Chondrocyte (in vitro differentiated cells): ENCODE measurements at places on chromosomes 16 and 17. TPM values are rescaled to one million over a fixed set of nuclear protein-coding genes. Genes with fewer than 3 reads are reported as not detected.
A peak's percentile ranks its signal among the peaks of the same experiment; 100 is the strongest.

DNA sequence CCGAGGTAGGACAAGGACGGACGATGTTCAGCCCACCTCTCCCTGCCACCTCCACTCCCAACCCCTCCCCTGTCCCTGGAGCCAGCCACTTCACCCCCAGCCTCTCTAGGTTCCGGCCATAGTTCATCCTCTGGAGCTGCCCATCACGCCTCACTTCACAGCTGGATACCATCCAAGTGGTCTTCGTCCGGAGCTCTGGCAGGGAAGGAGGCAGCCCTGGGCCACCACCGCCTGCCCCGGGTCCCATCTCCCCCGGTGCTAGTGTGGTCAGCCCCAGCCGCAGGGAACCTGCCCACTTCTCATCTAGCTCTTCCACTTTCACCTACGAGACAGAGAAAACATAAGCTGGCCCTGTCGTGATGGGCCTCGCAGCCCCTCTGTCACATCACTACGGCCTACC is 6.3 kb upstream of the GPS2 start:
- DNase-seq = no peak

- DNase-seq = no peak
Observed at GRCh38 chr17:35498448-35499178, 38.9 kb downstream of the SLFN12L start.

DNA sequence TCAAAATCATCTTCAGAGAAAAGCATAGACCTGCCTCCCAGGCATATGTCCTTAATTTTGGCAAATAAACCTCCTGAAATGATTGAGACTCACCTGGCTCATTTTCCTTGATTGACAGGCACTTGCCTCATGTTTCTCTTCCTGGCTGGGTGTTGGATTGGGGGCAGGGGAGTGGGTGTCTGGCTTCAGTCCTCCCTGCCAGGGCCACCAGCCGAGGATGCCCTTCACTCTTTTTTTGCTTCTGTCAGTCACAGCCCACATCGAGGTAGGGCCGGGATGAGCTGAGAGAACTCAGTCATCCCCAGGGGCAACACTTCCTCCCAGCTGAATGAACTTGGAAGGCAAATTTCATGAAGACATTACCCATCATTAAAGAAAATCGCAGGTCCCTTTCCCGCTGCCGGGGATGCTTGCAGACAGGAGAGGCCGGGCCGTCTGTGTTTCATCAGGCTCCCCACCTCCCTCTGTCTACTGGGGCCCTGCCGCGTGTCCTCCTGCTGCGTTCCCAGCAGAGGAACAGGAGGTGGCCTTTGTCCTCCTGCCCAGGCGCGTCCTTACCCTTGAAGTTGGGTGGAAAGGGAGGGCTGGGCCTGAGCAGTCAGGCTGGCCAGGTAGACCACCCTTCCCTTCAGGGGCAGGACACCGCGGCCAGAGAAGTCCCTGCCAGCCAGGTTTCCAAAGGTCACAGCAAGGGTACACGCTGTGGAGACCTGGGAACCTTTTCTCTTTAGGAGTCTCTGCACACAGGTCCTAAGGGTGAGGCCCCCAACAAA is 11.2 kb upstream of the DNAH17 start:
- no peak for DNase-seq

GRCh38 chr17:82242977-82243647 is 14.3 kb downstream of the SLC16A3 start:
- DNase-seq = no peak

- DNase-seq = peak; percentile 37
Observed at GRCh38 chr16:30346286-30346685, 8.8 kb downstream of the CD2BP2 start.

DNA sequence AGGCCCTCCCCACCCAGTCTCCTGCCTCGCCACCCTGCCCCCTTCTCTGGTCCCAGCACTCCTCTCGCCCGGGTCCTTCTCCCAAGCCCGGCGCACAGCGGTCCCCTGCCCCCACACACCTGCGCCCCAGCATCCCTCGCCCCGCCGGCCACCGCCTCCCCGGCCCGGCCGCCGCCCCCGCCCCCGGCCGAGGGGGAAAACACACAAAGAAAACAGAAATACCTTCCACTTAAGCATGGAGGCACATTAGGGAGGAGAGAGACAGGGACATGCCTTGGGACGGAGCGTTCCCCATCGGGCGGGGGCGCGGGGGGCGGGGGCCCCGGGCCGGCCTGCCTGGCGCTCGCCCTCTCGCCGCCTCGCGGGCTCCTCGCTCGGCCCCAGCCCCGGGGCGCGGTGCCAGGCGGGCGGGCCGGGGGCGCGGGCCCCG is 326 bp downstream of the SRCIN1 start:
- no peak for DNase-seq

- no peak for DNase-seq
Observed at GRCh38 chr17:68295086-68295485, 3.8 kb downstream of the ARSG start.

- no peak for DNase-seq
Observed at GRCh38 chr17:74304184-74304583, 21.8 kb upstream of the KIF19 start.

DNA sequence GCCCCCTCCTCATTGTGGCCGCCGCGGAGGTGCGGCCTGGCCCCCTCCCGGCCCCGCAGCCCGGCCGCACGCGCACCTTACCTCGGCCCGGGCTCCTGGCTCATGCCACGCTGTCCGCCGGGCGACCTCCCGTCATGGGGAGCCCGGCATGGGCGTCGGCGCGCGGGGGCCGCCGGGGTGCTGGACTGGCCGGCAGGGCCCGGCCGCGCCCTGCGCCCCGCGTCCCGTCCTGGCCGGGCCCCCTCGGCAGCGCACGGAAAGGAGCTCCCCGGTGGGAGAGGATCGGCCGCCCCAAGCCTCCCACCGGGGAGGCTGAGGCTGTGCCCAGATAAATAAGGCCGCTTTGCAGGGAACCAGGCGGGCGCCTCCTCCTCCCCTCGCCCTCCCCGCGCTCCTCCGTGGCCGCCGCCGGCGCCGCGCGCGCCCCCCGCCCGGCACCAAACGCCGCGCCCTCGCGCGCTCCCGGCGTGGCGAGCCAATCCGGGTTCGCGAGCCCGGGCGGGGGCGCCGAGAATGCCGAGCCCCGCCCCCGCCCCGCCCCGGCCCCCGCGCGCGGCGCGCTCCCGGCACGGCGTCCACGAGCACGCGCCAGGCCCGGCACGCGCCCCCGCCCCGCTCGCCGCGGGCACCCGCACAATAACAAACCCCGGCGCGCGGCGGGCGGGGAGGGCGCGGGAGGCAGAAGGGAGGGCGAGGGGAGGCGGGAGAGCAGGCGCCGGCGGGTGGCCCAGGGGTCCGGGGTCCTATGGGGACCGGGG is at the start of gene FBXL16:
Gene FBXL16, minus strand, starts transcription at position 371 of the 758 bp plus-strand sequence. CDS start 8,396 bp downstream, outside the sequence.
- no peak for DNase-seq

GRCh38 chr16:48596326-48596725 is 13.7 kb downstream of the N4BP1 start:
- no peak for DNase-seq

- DNase-seq = no peak
Observed at GRCh38 chr16:79618692-79619050, 18.1 kb upstream of the MAF start.

DNA sequence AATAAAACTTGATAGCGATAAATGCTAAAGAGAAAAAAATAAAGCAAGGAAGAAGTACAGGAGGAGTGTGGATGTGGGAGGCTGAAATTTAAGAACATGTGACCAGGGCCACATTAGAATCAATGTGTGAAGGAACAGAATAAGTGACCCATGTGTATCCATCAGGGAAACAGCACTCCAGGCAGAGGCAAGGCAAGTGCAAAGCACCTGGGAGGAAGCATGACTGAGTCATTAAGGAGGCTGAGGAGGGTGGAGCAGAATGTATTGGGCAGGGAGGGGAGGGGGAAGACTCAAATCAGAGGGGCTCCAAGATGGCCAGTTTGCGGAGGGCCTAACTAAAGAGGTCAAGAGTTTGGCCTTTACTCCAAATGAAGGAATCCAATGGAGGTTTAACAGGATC is 8.0 kb downstream of the CDR2 start:
- DNase-seq = no peak

DNA sequence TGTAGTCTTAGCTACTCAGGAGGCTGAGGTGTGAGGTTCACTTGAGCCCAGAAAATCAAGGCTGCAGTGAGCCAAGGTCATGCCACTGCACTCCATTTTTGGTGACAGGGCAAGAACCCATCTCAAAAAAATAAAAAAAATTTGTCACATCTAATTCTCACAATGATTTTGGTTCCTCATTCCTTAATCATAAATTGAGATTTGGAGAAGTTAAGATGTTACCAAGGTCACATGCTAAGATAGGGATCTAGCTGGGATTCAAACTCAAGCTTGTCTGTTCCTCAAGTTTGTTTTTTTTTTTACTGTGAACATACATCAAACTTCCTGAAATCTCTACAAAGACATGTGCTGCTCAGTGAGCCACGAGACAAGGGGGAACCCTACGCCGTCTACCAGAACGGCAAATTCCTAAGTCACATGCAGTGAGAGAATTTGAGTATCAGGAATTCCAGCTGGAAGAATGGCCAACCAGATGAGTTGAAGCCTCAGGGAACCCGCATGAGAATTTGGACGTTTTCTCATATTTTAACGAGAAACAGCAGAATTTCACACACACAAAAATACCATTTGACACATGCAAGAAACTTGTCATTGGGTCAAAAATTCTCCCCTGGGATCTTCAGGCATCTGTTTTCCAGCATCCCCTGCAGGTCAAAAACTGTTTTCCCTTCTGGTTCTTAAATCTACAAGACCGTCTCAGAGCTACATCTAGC is 414.1 kb upstream of the GOT2 start:
- DNase-seq = no peak

DNA sequence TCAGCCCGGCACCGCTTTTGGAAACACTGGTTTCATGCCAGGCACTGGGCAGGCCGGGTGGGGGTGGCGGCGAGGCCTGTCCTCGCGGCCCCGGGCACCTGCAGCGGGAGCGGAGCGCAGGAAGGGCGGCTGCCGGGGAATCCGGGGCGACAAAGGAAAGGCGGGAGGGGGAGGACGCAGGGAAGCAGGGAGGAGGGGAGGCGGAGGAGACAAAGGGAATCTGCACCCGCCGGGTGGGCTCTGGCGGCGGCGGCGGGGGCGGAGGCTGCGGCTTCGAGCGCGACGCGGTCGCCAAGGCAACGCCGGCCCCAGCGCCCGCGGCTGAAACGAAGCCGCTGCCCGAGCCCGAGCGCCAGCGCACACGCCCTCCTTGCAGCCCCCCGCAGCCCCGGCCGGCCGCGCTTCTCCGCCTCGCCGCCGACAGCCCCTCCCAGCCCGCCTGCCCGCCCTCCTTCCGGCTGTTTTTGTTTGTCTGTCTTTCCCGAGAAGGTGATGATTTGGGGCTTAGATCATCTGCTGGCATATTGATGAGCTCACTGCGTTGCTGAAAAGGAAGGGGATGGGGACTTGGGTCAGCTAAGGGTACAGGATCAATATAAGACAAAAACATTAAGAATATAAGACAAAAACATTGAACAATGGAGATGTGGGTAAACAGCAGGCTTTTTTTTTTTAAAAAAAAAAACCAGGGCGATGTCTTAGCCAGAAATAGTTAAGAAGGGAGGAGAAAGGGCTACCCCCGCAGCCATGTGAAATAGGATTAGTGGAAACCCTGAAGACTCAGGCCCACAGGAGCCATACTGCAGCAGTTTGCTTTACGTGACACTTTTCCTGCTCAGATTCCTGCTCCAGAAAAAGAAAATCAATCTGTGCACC is 32.7 kb downstream of the CDK5R1 start:
- no peak for DNase-seq

GRCh38 chr17:16033729-16034349 is 34.2 kb downstream of the TTC19 start:
- DNase-seq = no peak

DNA sequence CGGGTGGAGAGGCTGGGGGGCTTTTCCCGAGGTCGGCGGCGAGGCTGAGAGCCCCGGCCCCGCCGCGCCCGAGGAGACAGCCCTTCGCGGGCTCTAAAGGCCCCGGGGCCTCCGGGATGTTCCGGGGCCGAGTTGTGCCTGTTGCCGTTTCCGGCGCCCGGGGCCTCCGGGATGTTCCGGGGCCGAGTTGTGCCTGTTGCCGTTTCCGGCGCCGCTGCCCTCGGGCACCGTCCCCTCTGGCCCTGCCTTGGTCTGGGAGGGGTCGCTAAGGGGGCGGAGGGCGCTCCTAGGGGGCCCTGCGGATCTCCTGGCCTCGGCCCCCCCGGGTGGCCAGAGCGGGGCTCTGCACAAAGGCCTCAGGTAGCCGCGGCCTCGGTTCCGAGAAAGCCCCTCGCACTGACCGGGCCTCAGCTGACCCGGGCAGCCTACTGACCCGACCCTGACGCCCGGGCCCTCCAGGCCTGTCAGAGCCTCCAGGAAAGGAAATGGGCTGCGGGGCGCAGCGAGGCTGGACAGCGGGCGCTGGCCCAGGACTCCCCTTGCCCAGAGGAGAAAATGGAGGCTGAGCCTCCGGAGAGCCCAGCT is 24.2 kb downstream of the ACTG1 start:
- DNase-seq = peak; percentile 80

ITGB3 gene
- total RNA-seq = 0.85 to 11.4 TPM (median 10.5 TPM) in 3 replicates

EPX gene
- not detected in 3 replicates for total RNA-seq

MMP25 gene
- 0.34 TPM in 1 of 3 replicates, not detected in the others for total RNA-seq

TBX6 gene
- total RNA-seq = 0.34 to 0.59 TPM (median 0.55 TPM) in 3 replicates

FAM171A2 gene
- 14.8 to 20.6 TPM (median 18.6 TPM) in 3 replicates for total RNA-seq

TLCD3B gene
- total RNA-seq = 0.28 to 0.77 TPM (median 0.44 TPM) in 3 replicates

MYH1 gene
- not detected in 3 replicates for total RNA-seq

CES2 gene
- 25.2 to 27.9 TPM (median 26.0 TPM) in 3 replicates for total RNA-seq

HOXB4 gene
- total RNA-seq = not detected in 3 replicates

HOXB9 gene
- total RNA-seq = 0.20 TPM in 1 of 3 replicates, not detected in the others

NPIPB9 gene
- 1.1 to 3.2 TPM (median 2.9 TPM) in 3 replicates for total RNA-seq

CIBAR2 gene
- not detected in 3 replicates for total RNA-seq

KCNH4 gene
- total RNA-seq = not detected in 3 replicates
